ENCODE measurements at places on chromosomes 6 and 20.

DNA sequence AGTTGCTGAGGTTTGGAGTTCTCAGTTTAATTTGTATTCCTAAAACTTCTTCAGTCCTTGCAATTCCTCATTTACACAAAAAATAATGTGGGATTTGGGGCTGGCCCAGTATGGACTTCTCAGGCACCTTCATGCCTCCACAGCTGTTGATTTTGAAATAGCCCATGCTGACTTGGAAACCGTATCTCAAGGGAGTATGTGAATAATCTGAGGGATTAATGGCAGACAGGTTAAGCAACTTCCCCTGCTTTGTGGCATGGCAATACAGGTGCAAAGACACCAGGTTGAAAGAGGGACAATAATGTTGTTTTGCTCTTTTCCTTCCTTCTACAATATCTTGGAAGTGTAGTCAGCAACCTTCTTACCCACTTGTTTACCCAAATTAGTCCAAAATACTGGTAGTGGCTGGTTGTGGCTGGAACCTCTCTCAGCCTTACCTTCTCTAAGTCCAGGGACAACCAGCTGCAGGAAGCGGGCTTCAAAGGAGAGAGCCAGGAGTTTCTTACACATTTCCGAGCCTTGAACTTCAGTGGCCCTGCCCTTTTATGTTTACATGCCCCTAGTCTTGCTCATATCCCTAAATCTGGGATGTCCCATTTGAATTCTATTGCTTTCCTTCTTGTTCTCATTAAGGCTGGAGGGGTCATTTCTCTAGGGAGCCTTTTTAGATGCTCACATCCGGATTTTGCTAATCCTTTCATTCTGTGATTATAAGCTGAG is 44.1 kb upstream of the ADGRF1 start:
- no peak for DNase-seq

DNA sequence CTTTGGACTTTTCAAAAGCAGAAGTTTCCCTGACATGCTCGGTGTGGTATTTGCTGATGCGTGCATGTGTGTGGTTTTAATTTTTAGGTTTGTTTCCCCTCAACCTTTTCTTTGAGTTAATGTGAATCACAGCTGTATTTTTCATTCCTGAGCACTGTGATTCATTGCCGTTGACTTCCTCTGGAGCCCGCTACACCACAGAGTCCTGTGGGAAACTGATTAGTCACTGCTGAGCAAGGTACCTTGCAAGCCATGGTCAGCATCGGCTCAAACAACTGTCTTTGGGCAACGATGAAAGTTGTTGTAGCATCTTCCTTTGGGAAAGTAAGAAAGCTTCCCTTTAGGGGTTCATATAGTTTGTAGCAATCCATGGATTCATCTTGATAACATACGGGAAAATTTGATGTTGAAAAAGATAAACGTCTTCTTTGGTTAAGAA is 57.5 kb downstream of the RIN2 start:
- peak; percentile 10 for DNase-seq

DNA sequence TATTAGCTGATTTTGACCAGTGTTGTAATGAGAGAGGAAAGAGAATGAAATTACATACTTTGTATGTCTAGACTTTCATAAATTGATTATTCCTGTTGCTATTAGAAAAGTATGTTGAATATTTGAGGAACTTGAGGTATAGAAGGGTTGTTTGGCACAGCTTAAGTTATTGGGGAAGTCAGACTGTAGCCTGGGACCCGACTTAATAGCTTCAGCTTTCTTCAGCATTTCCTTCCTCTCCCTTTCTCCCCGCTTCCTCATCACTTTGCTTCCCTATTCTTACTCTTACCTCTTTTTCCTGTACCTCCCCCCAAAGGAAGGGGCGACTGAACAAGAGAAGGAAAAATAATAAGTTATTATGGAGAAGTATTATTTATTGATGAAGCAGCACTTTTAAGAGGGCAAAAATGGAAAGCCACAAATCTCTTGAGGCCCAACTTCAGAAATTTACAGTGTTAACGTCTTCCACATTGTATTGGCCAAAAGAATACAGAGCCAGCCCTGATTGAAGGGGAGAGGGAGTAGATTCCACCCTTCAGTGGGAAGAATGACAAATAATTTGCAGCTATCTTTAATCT is 7.4 kb downstream of the SENP6 start:
- no peak for DNase-seq

- no peak for DNase-seq
Observed at GRCh38 chr6:109321752-109322151, 60.5 kb downstream of the CD164 start.

DNA sequence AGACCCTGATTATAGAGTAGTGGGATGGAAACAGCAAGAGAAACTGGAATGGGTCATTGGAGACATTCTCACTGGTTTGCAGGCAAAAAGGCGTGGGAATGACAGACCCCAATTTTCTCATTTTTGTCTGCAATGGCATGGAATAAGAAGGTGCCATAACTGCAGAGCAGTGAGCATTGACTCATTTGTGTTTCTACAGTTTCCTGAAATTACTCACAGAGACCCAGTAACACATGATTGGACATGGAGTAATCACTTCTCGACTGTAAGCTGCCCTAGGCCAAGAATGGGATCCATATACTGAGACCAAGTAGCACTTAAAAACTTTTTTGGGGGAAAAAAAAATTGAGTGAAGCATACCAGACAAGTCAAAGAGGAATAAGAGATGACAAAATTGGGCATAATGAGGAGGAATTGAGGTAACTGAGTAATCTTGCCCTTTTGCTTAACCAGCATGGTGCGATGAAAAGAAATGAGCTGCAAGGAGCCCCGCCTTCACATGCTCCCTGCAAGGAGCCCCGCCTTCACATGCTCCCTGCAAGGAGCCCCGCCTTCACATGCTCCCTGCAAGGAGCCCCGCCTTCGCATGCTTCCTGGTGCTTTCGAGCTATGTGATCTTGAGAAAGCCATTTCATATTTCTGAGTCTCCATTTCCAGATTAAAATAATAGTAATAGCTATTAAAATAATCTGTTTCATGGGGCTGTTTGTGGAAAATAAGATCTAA is 44.1 kb downstream of the NHSL1 start:
- DNase-seq = peak; percentile 56

- DNase-seq = no peak
Observed at GRCh38 chr6:119197271-119197670, 118.8 kb upstream of the FAM184A start.
